Renal cortex interstitium (tissue), 15 donors: ENCODE measurements at places on chromosomes 16 and 17. TPM values are rescaled to one million over a fixed set of nuclear protein-coding genes. Genes with fewer than 3 reads are reported as not detected.
A peak's percentile ranks its signal among the peaks of the same experiment; 100 is the strongest.

DNA sequence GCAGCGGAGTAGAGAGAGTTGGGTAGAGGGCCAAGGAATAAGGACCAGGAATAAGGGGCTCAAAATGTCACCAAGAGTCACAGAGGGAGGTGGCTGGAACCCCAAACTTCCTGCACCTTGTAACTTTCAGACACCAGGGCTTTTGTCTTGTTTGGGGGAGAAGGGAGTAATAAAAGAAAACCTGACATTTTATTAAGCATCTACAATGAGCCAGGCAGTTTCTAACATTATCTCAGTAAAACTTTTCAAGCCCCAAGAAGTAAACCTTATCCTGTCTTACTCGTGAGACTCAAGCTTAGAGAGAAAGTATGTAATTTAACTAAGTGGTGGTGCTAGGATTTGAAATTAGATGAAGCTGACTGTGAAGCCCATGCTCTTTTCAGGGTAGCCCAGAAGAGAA lies 848 bp upstream of the MTMR4 start:
- no peak for DNase-seq

DNA sequence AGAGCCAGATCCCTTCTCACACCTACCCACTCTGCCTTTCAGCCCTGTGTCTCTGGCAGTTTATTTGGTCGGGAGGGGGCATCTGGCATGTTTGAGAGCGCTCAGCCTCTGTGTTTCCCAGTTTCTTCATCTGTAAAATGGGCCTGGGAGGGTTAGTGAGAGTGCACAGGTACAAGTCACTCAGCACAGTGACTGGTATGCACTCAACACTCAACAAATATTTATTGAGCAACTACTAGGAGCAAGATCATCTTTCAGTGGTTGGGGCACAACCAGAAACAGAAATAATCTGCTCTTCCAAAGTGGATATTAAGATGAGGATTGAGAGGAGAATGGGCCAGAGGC lies 13.7 kb upstream of the SRCIN1 start:
- no peak for DNase-seq

DNA sequence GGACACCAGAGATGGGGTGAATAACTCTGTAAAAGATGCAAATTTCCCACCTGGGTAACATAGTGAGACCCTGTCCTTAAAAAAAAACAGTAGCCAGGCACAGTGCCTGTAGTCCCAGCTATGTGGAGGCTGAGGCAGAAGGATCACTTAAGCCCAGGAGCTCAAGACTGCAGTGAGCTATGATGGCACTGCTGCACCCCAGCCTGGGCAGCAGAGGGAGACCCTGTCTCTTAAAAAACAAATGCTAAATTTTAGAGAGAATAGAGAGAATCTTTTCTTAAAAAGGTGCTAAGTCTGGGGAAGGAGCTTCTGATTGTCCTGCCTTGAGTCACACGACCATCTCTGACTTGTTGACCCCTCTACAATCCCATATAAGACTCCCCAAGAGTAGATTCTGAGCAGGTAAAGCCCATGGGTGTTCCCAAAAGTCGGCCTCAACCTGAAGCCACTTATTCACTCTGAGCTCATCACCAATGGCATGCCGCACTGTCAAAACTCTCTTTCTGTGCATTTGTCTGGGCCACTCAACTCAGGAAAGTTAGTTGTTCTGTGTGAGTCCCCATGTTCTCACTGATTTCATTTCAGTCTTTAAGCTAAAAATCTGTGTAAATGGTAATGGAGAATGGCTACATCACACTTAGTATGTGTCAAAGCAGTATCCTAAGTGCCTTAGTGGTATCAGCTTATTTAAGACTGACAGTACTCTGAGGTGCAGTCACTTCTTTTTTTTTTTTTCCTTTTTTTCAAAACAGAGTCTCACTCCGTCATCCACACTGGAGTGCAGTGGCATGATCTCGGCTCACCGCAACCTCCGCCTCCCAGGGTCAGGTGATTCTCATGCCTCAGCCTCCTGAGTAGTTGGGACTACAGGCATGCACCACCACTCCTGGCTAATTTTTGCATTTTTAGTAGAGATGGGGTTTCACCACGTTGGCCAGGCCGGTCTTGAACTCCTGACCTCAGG lies 41.6 kb downstream of the PRKCB start:
- no peak for DNase-seq

GRCh38 chr16:14486520-14487303 lies 143.3 kb downstream of the PARN start:
- peak; percentile 59 for DNase-seq

Gene CHD9NB
- polyA plus RNA-seq, result 8.1 TPM

Gene MTSS2
- 54.8 TPM for polyA plus RNA-seq

Gene SPSB3
- polyA plus RNA-seq, result 28.2 TPM

Gene KRT39
- not detected for polyA plus RNA-seq

Gene ADCY9
- 12.2 TPM for polyA plus RNA-seq
